AML-193 (cell line): ENCODE measurements at places on chromosomes 1 and 21.

DNA sequence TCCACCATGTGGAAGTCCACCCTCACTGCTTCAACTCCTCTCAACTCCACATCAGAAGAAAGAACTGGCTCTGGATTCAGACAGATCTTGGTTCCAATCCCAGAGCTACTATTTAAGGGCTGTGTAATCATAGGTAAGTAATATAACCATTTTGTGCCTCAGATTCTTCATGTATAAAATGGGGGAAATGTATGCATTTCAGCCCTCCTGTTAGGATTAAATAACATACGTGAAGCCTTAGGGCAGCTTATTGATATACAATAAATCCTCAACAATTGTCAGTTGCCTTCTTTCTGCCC, 23.3 kb downstream of the OTUD7B start:
- DNase-seq, result no peak

GRCh38 chr1:86224651-86225310, 68.2 kb upstream of the COL24A1 start:
- DNase-seq, result no peak

GRCh38 chr1:198364471-198364870, 176.0 kb downstream of the ATP6V1G3 start:
- DNase-seq, result no peak

DNA sequence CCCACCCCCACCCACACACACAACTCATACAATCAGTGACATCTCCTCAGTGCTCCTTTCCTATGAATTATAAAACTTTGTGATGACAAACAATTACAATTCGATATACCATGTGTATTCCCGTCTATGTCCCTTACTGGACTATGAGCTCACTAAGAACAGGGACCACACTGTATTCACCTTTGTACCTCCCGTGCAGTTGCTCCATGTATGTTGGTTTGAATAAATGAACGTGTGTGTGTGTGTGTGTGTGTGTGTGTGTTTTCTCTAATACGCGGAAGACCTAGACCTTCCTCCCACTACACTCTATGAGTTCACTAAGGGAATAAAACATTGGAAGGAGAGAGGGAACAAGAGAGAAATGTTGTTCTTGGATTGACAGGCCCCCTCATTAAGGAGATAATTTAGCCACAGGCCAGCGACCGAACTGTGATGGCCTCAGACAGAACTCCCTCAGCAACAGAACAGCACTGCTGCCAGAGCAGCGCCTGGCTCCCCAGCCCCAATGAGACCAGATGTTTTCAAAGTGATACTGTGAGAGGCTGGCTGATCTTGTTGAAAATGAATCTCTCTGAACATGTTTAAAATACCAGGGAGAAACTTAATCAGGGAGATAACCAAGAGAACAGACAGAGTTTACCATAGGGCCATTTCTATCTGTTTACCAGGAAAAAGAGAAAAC, 21.7 kb downstream of the BCAR3 start:
- no peak for DNase-seq

- no peak for DNase-seq
Observed at GRCh38 chr1:111720977-111721786, 18.0 kb downstream of the INKA2 start.

GRCh38 chr1:206508130-206508889, 979 bp downstream of the RASSF5 start:
- DNase-seq, result no peak

DNA sequence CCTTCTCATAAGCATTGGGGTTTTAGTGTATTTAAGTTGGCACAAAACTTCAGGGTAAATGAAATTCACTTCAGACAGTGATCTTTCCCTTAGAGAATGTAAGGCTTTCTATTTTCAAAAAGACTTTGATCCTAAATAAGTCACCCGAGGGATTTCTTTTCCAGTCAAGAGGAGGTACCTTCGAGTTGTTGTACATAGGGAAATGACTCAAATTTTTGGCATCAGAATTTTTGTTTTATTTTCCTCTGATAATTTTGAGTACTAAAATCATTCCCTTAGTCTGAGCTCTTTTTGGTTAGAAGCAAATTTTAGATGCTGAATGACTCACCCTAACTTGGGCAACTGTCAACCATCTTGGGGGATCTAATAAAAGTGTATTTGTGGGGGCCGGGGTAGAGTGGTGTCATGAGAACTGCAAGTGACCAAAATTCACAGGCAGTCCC, 193.9 kb downstream of the DHRS3 start:
- no peak for DNase-seq
